ENCODE measurements at places on chromosomes 6 and 20. TPM values are rescaled to one million over a fixed set of nuclear protein-coding genes. Genes with fewer than 3 reads are reported as not detected.

The VSX1 gene
- not detected for total RNA-seq

The PLA2G7 gene
- total RNA-seq, result not detected

The SEMG1 gene
- total RNA-seq, result not detected

GRCh38 chr6:150417899-150418826, 49.4 kb downstream of the IYD start:
- peak; percentile 44 for DNase-seq

DNA sequence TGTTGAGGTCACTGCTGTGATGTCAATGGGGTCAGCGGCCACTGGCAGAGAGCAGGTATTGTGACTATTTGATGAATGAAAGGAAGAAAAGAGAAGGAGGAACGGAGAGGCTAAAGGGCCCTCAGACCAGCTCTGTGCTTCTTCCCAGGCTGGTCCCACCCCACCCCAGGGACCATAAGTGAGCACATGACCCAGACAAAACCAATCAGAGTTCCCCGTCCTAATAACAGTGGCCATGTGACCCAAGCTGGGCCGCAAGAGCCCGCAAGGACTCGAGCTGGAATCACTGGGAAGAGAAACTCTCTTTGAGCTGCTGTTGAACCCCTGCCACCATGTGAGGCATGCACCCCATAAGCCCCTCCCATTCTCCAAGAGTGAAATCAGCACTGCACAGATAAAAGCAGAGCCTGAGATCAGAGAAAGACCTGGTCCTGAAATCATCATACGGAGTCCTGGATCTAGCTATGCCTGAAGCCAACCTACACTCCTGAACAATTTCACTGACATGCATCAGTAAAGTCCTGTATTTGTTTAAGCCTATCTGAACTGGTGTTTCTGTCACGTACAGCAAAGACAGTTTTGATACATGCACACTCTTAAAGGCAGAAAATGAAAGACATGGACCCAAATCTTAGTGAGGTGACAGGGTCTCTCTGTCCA, 90.2 kb downstream of the PREX1 start:
- no peak for DNase-seq

DNA sequence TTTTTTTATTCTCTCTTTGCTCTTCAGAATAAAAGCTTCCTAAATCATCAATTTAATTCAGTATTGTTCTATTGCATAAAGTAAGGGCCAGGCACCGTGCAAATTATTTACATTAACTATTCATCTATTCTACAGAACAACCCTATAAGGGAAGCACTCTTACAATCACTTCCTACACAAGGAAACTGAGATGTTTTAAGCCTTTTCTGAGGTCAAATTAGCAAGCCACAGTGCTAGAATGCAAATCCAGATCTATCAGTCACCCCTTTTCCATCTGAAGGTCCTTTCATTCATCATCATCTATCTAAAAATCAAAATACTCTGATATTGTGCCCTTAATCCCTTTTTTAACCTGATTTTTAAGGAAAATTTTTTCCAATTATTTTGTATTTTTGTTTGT, 31.2 kb downstream of the FRK start:
- DNase-seq, result no peak

GRCh38 chr6:34128045-34128444, 17.8 kb downstream of the GRM4 start:
- DNase-seq, result no peak

GRCh38 chr6:107653183-107653580, 163.3 kb downstream of the SOBP start:
- DNase-seq, result no peak

- DNase-seq, result no peak
Measured at GRCh38 chr6:75170691-75171560, 34.9 kb downstream of the COL12A1 start.

- DNase-seq, result no peak
Measured at GRCh38 chr6:43478008-43478372, 620 bp downstream of the TJAP1 start.

GRCh38 chr20:10970109-10970508, 296.3 kb upstream of the JAG1 start:
- DNase-seq, result no peak

DNA sequence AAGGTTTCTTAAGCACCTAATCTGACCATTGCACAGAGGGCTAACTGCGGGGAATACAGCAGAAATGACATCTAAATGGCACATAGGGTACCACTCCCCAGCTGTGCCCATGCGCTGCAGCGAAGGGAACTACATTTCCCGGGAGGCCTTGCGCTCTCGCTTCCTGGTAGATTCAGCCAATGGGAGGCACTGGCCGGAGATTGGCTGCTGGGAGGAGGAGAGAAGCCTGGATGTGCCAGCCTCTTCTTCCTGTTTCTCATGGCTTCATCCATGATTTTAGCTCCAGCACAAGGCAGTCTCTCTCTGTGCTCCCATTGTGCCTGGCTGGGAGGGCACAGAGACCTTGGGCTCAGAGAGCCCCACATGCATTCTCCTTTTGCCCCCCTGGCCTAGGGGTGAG, 101.7 kb upstream of the FOXA2 start:
- DNase-seq, result peak; percentile 51

DNA sequence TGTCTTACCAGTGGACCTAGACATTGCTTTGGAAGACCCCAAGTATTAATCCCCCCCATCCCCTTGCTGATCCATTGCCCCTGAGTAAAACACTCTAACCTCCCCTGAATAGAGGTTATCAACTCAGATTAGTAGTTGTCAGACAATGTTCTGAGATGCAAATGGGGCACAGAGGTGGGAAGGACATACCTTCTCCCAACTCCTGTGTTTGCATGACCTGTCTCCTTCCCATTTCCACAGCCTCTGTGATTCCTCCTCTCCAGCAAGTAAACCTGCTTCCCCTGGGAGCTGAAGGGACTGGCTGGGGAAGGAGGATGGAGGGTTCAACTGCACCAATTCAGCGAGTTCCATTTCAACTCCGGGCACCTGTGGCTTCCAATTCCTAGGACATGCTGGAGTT, 199.8 kb upstream of the SASH1 start:
- DNase-seq, result no peak

DNA sequence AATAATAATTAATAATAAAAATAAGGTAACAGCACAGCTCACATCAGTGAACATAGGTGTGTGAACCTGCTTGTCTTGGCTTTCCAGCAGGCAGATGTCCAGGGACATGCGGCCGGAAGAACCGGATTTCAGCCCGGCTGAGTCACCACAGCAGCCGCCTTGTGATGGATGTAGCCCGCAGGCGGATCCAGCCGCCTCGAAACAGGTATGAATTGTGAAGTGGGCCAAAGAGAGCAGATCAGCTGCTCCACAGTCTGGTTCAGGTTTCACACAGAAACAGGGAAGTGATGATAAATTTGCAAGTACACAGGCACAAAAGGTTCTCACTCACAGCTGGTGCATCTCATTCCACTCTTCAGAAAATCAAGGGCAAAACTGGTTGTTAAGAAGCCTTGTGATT, 55.1 kb downstream of the ID4 start:
- no peak for DNase-seq

DNA sequence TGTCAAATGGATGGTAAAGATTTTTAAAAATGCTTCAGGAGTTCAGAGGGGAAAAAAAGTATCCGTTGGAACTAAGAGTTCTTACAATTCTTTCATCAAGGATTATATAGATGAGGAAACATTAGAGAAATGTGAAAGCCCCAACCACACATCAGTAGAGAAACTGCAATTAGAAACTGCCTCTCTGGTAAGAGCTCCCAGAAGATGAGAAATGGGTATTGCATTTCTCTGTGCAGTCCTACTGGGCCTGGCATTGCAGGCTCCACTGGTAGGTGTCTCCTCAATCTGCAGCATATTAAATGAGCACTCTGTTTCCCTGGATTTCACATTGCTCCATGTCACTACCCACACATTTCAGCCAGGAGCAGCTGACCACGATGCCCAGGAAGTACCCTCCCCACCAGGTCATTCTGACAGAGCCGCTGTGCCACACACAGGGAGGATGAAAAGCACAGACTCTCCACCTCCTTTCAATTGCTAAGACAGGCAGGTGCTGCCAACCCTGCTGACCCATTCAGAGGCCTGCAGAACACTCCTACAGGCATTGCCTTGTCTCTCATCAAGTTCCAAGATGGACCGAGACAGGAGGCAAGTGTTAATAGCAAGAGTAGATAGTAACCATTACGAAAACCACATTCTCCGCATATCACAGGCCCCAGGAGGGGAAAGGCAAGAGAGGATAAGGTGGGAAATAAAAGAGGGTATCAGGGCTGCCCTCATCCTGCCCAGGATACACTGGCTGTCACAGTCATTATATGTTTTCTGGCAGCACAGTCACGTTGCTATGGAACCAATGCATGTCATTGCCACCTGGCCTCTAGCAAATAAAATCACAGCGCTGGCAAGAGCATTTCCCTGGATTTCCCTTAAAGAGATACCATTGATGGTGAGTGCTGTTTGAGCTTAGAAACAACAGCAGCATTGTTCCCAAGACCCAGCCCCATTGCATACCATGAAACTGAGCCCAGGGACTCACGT, 241.7 kb downstream of the ATXN1 start:
- no peak for DNase-seq

DNA sequence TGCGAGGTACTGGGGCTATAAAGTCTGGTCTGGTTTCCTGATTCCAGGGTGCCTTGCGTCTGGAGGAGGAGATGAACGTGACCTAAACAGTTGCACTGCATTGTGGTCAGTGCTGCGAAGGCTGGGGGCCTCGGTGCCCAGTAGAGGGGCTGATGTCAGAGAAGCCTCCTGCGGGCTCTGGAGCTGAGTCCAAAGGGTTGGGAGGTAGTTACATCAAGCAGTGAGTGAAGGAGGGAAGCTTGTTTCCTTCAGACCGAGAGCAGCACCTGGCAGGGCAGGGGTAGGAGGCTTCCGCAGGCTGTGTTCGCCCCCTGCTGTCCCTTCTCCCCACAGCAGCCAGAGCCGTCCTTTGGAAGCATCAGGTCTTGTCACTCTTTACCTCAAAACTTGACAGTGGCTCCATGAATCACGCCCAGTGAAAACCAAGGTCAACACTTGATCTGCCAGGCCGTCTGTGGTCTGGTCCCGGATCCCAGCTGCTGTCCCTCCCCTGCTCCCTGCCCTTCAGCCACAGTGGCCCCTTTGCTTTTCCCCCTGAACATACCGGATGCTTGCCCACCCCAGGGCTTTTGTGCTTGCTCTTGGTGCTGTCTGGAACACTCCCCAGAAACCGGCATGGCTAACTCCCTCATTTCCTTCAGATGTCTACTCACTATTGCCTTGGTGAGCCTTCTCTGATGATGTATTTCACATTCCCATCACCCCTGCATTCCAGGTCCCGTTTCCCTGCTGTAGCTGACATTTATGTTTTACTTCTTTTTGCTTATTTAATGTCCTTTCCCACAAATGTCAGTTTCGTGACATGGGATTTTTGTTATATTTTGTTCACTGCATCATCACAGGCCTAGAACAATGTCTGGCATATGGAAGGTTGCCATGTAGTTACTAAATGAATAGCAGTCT, 7.0 kb downstream of the DYNLRB1 start:
- DNase-seq, result peak; percentile 41

- DNase-seq, result peak; percentile 1
Measured at GRCh38 chr6:113595911-113596376, 261.2 kb upstream of the MARCKS start.

GRCh38 chr6:70390067-70390466, 23.2 kb upstream of the FAM135A start:
- DNase-seq, result no peak

DNA sequence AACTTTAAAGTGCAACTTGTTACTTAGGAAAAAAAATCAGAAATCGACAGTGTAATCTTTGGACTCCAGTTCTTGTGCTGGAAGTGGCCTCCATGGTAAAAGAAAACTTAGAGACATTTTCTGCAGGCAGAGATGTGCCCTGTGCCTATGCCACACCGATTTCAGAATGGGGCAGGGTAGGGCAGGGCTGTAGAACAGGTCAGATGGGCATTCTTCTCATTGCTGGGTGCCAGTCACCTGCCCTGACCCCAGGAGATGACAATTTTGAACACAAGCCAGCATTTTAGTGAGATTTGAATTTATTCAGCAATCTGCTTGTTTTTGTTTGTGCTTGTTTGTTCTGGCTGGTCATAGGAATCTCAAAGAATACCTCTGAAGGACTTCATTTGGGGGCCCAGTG, 63.3 kb downstream of the SASH1 start:
- no peak for DNase-seq
